Stimulated activated CD4-positive, alpha-beta T cell treated with anti-CD3 and anti-CD28 coated beads, Interleukin-12 subunit alpha, Interleukin-12 subunit beta, amount 100 ng/mL, for 4 hours (primary cell): ENCODE measurements at places on chromosomes 1 and 21.

- DNase-seq: no peak
These were observed 1.1 kb downstream of the ESPN start for GRCh38 chr1:6425658-6426057.

- no peak for DNase-seq
These were observed 404.8 kb downstream of the PCP4 start for GRCh38 chr21:40272037-40272436.

DNA sequence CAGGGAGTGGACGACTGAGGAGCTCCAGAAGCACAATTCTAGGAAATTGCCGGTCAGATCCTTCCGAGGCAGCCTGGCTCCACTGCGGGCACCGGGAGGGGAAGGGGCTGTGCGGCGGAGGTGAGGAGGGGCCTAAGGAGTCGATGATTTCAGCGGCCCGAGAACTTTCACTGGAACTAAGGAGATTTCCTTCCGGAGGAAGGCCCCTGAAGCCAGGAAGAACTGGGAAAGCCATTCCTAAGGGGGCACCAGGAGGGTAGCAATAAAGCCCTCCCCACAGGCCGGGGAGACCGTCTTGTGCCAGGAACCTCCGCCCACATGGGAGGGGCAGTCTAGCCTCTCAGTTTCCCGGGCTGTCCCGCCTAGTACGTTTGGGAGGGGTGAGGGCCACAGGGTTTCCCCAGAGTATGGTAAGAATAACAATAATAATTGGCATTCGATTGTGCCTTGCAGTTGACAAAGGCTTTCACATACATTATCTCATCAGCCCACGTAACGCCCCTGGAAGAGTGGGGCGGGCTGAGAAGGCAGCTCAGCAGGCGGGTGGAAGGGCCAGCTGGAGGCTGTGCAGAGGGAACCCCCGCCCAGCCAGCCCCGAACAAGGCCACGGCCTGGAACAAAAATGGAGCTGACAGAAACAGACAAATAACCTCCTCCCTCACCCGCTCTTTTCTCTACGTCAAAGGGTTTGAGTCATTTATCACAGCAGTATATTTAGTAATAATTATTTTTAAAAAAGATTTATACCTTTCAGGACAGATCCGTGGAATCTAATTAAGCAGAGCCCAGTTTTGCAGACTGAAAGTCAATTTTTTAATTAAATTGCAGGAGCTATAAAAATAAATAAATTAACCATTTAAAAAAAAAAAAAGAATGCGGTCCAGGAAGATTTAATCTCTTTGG, 19.8 kb downstream of the NPR1 start:
- no peak for DNase-seq

- no peak for DNase-seq
These were observed 221.2 kb downstream of the SETD4 start for GRCh38 chr21:35838987-35839763.

DNA sequence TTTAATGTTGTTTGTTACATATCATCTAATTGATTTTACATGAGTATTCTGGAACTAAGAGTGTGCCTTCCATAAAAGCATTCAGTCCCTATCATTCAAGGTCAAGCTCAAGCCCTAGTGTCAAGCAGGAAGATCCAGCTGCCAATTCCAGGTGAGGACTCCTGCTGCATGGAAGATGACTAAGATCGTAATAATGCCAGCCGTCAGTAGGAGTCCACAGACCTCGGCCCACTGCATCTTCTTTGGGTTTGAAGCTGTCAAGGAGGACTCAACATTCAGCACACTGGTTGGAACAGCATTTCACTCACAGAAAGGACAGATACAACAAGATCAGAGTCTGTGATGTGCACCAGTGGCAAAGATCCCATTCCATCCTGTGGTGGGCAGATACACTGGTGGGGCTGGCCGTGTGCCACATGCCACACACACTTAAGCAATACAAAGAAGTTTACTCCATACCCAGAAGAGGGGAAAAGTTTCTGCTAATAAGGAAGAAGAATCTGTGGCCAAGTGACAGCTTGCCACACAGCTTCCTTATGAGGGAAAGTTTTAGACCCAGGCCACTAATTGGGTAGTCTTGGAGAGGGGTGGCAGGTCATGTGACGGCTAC, 160.4 kb downstream of the PIK3R3 start:
- DNase-seq: no peak

DNA sequence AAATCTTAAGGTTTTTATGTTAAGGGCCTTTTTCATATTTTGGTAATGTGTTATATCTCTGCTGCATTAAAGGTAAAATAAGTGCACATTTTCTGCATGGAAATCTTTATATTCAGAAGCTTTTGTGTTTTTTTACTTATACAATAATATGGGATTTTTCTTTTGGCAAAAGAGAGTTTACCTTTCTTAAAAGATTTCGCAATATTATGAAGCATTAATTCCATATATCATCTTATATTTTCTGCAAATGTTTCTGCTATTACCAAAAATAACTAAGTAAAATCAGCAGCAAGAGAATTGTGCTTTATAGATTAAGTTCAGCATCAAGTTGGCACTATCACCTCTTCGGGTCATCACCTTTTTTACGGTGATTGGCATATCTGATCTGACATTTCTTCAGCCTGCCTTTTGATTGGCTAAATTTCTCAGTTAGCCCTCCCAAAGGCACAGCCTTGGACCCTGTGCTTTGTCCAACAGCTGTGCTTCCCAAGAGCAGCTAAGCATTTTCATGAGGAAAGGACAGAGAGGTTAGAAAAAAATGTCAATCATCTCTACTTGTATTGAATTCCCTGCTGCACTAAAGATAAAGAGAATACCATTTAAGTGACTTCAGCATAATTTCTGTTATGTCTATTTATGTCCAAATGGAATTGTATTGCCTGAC, 767.1 kb upstream of the PRMT6 start:
- DNase-seq: no peak

GRCh38 chr1:51664421-51665240, 47.7 kb downstream of the OSBPL9 start:
- DNase-seq: no peak

GRCh38 chr1:55179177-55179835, 35.9 kb downstream of the USP24 start:
- no peak for DNase-seq

DNA sequence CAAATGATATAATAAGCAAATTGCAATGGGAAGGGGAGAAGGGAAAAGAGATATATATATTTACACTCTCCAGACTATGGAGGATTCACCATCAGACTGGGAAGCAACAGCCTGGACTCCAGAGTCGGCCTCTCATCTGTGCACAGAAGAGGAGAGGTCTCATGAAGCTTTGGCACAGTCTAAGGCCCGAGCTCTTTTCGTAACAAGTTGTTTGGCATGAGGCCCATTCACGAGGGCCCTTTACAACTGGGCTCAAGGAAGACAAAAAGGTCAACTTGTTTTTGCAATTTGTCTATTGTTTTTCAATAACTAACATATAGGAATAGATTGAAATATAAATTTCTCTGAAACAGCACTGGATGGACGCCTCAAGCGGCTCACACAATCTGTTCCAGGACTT, 66.7 kb upstream of the AJAP1 start:
- no peak for DNase-seq

DNA sequence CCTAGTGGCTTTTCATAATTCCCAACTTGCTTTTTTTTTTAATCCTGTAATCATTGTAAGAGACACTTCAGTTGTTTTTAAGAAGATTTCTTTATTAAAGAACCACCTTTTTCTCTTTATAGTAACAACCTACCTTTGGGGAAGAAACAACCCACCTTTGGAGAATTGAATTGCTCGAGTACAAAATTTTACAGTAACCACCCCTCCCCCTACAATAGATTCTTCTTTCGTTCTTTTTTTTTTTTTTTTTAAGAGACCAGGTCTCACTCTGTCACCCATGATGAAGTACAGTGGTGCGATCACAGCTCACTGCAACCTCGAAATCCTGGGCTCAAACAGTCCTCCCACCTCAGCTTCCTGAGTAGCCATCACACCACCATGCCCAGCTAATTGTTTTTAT, 2.1 kb upstream of the LRRC40 start:
- DNase-seq: no peak

DNA sequence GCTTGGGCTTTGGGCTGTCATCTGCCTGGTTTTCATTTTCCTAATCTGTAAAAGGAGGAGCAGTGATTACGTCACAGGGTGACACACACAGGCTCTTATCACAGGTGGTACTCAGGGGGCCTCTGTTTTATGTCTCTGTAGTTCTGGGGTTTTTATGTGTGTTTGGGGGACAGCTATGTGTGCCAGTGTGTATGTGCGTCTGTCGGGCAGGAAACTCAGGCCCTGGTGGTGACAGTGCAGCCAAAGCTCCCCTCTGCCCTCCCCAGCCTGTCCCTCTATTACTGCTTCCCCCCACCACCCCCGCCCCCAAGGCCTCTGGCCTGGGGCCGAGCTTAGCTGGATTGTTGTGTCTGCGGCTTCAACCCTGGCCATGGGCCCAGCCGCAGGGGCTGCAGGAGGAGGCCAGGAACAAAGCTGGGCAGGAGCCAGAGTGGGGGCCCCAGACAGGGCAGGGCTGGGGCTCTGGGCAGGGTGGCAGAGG, 13.3 kb downstream of the MFAP2 start:
- no peak for DNase-seq

- DNase-seq: no peak
These were observed 2.1 kb downstream of the RPS6KA1 start for GRCh38 chr1:26531651-26532131.

DNA sequence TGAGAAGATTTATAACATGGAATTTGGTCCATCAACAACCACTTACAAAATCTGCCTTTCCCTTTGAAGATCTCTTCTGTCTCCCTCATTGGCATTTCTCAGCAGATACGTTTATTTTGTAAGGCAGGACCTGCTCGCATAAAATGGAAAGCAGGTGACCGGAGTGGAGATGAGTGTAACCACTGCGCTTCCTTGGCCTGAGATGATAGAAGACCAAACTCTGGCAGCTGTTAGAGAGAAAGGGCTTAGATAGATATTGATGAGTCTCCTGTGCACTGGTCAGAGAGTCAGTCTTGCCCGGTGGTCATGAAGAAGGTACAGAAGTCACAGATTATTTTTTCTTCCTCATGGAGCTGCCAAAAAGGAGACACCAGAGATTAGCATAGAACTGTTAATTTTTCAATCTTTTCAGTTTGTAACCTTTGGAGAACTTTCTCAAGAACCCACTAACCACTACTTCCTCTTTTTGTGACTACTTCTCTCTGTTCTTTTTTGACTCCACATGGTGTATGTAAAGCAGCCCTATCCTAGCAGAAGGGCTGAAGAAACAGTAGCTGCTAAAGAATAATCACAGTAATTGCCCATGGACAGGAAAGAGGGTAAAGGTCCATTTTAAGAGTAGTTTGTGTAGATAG, 47.6 kb downstream of the FCRL3 start:
- DNase-seq: no peak

DNA sequence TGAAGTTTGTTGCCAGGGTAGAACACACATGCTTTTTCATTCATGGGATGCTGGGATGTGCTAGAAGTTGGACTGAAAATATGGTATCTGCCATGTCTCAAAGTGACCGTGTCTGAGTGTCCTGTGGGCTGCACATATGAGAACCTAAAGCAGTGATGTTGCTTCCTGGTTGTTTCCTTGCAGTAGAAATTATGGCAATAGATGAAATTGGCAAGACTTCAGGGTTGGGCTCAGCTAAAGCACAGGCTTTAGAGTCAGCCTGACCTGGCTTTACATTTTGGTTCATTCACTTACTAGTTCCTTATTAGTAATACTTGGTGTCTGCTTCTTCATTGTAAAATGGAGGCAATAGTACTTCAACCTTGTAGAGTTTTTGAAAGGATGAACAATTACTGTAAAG, 2.2 kb downstream of the LAMC2 start:
- no peak for DNase-seq

DNA sequence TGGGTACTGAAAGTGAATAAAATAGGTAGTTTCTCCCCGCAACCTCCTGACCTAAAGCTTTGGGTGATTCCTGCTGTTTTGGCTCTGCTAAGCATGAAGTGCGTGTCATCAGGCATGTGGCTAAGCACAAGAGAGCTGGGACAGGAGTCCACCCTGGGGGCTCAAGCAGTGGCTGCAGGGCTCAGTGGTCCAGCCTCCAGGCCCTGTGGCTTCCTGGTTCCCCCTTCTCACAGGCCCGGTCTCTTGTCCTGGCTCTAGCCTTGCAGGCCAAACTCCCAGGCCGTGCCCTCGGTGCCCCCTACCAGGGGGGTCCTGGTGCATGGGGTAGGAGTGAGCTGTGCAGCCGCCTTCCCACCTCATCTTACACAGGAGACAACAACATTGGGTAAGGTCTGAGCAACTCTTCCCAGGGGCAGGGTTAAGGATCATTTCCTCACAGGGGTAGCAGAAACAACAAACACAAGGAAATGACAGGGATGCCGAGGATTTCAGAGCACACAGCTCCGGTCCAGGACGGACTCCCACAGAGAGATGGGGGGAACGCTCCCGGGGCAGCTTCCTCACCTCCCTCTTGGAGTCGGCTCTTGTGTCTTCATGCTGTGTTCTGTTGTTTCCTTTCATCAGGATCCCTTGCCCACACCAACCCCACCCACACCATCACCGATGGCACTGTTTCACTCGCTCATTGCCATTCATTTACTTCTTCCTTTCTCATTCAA, 19.8 kb upstream of the SLC2A1 start:
- no peak for DNase-seq

- no peak for DNase-seq
These were observed 152.7 kb downstream of the CHRM3 start for GRCh38 chr1:239539051-239539450.

DNA sequence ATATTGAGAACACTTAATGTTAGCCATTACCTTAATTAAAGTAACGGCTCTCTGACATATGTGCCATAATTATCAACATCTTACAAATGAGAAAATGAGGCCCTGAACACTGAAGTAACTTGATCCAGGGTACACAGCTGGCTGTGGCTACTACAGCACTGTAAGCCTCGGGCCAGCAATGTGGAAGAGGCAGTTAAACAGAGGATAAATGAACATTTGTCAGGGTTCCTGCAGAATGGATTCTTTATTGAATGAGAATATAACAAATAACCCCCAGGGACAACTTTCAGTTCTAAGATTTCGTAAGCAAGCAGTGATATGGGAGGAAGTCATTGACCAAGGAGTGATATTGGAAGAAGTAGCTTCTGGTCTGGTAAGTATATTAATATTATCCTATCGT, 70.5 kb upstream of the SCYL3 start:
- no peak for DNase-seq

- DNase-seq: peak; percentile 22
These were observed at the start of gene NID1 for GRCh38 chr1:236064674-236065508. Gene NID1, minus strand, starts transcription at chr1:236065090. Its CDS starts 11 bp downstream, at chr1:236065079.

GRCh38 chr1:84877592-84877991, 15.4 kb downstream of the LPAR3 start:
- no peak for DNase-seq

GRCh38 chr1:44810101-44810761, 1.9 kb downstream of the BTBD19 start:
- DNase-seq: no peak

DNA sequence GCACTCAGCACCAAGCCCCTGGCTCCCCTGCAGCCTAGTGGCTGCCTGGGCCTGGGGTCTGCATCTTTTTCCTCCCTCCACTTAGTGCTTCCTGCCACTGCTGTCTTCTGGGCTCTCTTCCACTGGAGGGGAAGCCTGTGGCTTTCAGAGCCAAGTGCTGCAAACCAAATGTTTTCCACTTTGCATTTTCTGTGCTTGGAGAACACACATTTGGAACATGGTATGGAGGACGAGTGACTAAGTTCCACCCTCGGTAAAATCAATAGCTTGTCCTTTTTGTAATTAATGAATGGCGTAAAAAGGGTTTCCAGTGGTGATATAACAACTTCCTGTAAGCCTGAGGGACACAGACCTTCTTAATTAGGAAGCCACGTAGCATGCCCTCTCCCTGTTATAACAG, 10.1 kb upstream of the GPR153 start:
- DNase-seq: no peak

- DNase-seq: no peak
These were observed 516 bp downstream of the PHLDA3 start for GRCh38 chr1:201468501-201468843.

- no peak for DNase-seq
These were observed 160.8 kb upstream of the SAMSN1 start for GRCh38 chr21:14706712-14707510.
